HT1080 (cell line): ENCODE measurements at places on chromosomes 3 and 15. TPM values are rescaled to one million over a fixed set of nuclear protein-coding genes. Genes with fewer than 3 reads are reported as not detected.

DNA sequence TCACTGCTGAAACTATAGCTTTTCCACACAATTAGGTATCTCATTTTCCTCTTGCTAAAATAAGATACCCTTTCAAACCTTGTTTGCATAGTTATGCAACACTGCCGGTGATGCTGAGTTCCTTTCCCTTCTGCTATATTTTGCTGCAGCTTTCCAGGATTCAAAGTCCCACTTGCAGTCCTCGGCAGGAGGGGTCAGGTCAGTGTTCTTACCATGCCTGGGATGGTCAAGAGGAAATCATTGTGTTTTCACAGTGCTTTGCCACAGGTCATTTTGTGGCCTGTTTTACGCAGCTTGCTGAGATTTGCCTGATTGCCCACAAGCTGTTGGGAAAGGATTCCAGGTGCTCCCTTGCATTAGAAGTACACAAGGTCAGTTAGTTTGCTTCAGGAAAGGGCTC, 156.9 kb downstream of the B3GALNT1 start:
- no peak for DNase-seq

GRCh38 chr3:55633333-55633732, 146.2 kb upstream of the WNT5A start:
- DNase-seq: no peak

DNA sequence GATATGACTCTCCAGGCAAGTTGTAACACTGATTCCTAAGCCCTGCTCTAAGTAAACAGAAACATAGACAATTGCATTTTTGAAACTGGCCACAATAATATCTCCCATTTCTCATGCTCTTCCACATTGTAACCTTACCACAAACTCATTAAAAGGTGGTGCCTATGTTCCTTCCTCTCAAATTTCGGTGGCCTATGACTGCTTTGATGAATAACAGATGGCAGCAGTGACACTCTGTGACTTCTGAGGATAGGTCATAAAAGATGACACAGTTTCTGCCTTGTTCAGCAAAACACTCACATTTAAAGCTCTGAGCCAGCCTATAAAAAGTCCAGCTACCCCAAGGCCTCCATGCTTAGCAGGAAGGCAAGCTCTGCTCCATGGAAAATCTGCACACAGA, 195.2 kb downstream of the EFHB start:
- no peak for DNase-seq

- DNase-seq: no peak
These were observed 350.8 kb upstream of the C2CD4B start for GRCh38 chr15:62515696-62516395.

GRCh38 chr3:185831195-185831594, 6.4 kb upstream of the IGF2BP2 start:
- DNase-seq: no peak

DNA sequence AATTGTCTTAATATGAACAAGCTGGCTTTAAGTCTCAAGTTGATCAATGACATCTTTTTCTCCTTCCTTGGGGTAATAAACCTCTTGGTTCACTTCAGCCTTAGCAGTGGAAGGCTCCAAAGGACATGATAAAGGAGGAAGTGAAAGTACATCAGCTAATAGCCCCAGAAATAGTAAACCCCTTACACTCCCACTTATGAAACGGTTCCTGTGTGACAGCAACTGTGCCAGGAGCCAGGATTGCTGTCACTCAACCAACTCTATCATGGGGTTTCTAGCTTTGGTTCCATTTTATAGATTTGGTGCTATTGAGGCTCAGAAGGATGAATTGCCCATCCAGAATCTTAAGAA, 216.7 kb downstream of the ABHD5 start:
- no peak for DNase-seq

Gene SIDT1
- total RNA-seq: 0.02 and 0.07 TPM in 2 replicates

Gene TUSC7
- not detected in 2 replicates for total RNA-seq

Gene WDR76
- 15.1 and 19.6 TPM in 2 replicates for total RNA-seq
